ENCODE measurements at places on chromosomes 2 and 18.
A peak's percentile ranks its signal among the peaks of the same experiment; 100 is the strongest.

- DNase-seq = no peak
Measured at GRCh38 chr18:63316612-63317555, 2.7 kb downstream of the BCL2 start.

DNA sequence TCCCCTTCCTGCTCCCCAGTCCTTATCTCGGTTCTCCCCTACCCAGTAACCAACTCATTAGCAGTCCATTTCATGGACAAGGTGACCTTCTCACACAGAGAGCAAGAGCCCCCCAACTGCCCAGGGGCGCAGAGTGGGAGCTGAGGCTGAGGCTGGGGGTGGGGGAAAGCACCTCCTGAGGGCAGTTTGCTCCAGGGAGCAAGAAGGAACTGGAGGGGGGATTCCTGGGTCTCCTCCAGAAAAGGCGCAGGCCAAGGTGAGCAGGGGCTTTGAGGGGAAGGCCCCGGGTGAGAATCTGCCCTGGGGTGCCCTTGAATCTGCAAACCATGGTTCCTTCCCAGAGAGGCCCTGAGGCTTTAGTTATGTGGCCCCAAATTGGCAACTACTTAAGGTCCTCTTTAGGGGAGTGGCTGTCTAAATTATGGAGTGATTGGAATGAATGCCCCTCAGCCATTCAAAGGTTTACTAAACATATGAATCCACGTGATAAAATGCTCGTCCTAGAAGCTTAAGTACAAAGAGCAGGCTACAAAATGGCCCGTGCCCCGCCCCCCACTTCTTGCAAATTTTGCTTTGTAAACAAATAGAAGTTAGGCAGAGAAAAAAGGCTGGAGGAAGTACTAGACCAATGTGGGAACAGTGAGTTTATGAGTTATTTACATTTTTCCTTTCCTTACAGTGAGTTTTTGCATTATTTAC is 123.5 kb upstream of the HS6ST1 start:
- no peak for DNase-seq

DNA sequence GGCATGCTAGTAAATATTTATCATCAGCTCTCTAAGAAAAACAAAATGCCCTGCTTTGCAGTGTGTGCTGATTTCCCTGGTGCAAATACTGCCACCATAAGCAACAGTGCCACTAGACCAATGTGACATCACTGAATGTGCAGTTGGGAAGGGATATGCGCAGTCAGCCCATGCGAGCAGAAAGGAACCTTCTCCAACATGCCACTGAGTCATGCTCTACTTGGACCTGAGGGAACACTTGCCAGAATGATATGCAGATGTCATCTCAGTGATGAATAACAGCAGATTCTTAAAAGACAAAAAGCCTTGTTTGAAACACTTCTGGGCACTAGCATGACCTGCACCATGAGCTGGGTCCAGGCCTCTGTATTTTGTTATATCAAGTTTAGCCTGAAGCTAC is 55.3 kb upstream of the REL start:
- no peak for DNase-seq

DNA sequence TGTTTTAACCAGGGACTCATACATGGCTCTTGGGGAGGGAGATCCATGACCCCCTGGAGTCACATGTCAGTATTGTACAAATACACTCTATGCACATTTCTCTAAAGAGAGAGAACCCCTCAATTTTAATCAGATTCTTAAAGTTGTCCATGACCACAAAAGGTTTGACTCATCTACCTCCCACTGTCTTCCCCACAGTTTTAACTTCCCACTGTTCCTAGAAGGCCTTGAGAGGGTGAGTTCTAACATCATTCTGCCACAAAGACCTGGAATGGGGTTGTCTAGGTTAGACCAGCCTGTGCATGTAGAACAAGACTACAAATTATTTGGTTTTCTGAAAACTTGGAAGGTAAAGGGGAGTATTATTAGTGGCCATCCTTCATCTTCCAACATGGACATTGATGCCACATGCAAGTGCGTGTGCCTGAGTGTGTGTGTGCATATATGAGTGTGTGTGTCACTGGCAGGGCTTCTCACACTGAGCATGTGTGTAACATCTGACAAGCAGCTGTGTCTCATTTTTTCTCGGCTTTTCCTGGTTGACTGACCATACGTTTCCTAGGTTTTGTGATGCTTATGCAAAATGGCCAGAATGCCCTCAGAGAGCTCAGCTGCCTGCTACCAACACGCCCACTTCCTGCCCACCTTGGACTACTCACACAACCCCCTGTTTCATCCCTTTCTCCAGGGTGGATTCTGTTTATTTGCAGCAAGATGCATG is 94.6 kb upstream of the LGALSL start:
- no peak for DNase-seq

- no peak for DNase-seq
Measured at GRCh38 chr2:207869784-207870778, 100.4 kb upstream of the FZD5 start.

GRCh38 chr18:52175406-52175805 is 164.6 kb upstream of the DCC start:
- no peak for DNase-seq

- DNase-seq = no peak
Measured at GRCh38 chr2:102622646-102623045, 3.3 kb downstream of the SLC9A2 start.

GRCh38 chr2:60806988-60807681 is 51.1 kb downstream of the PAPOLG start:
- peak; percentile 7 for DNase-seq

DNA sequence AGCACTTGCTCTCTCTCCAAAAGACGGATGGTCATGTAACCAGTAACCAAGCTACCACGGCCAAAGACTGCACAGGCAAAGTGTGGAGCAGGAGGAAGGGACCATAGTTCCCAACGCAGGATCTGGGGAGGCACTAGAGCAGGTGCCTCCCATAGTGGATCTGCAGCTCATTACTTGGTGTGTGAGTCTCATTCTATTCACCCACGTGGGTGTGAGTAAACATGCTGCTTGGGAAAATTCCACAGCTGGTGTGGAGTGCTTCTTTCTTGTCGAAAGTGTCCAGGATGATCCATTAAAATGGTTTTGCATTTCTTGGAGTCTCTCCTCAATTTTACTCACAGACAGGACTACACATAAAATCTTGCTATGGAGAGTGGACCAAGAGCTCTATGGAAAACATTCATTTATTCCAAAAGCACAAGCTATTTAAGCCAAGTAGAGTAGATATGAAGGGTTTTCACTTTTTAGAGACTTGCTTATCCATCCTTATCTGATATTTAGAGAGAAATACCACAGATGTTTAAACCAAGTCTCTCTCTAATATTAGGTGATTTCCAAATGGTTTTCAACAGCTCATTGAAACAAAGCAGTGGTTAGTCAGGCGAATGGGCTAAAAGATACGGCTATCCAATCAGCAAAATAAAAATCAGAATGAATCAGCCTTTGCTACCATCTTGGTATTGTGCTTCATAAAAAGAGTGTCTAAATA is 104.3 kb upstream of the CCDC195 start:
- DNase-seq = no peak

DNA sequence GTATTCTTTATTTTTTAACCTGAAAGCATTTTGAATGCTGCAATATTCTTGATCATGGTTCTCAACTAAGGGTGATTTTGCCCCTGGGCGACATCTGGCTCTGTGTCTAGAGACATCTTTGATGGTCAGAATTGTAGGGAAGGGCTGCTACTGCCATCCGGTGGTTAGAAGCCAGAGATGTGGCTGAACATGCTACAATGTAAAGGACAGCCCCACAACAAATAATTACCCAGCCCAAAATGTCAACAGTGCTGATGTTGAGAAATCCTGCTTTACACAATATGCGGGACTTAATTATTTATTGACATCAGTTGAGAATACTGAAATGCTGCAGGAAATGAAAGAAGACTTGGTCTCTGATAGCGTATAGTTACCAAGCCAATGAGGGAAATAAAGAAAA is 37.5 kb upstream of the SERPINB2 start:
- no peak for DNase-seq

- DNase-seq = no peak
Measured at GRCh38 chr2:231210782-231211181, 12.4 kb downstream of the ARMC9 start.

DNA sequence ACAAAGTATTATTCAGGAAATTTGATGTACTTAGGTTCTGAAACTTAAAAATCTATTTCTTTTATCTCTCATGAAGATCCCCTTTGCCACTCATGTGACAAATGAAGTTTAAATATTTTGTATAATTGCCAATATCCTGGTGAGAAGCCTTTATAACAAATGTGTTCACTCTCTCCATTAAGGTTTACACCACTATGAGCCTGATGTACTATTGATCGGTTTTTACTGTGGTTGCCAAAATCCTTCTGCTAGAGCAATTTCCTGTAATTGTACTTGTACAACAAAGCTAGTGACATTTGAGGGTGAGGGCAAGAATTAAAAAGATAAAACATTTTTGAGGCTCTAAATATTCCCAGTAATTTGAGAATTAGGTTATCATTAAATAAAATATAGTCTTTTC is 222.3 kb upstream of the CDH19 start:
- no peak for DNase-seq

GRCh38 chr2:232292395-232293154 is 86.0 kb upstream of the ALPP start:
- no peak for DNase-seq

GRCh38 chr2:133486771-133487191 is 81.5 kb downstream of the NCKAP5 start:
- no peak for DNase-seq

DNA sequence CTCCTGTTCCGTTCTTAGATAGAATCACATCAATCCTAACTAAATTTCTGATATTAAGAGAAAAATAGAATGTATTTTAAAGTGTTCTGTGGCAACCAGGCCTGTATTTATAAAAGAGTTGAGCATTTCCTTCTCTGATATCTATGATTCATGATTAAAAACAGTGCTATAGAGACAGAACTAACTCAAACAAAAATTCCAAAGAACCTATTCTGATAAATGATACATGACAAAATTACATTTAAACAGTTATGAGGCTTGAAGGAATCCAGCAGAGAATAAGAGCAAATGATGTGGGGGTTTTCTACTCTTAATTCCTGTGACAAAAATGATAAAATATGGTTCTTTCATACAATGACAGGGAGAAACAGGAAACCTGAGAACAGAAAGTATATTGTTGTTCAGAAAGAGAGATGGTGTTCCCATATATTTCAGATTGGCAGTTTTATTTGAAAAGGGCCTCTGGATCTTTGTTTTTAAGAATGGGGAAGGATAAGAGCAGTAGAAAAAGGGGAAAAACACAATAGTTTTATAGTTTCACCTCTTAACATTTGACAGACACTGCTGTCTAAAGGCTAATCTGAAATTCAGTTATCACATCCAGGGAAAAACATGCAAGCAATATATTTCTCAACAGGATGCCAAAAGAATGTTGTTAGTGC is 944.3 kb downstream of the LRP1B start:
- no peak for DNase-seq

DNA sequence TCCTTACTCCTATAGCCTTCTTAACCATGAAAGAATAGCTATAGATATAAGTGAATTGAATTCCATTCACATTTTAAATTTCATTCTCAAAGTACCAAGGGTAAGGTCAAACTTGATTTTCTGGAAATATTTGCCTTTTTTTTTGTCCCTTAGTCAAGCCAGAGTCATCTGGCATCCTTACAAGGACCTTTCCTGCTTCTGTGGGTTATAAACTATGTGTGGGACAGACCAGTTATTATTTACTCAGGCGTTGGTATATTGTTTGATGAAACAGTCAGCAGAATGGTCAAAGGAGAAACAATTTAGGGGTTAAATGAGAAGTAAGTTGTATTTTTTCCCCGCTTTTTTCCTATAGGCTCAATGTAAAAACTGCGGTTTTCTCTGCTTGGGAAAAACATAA is 1103.2 kb upstream of the ZEB2 start:
- DNase-seq = no peak

GRCh38 chr2:146784602-146785001 is 1060.2 kb upstream of the ACVR2A start:
- no peak for DNase-seq

GRCh38 chr2:160022162-160022561 is 40.3 kb downstream of the PLA2R1 start:
- no peak for DNase-seq

- no peak for DNase-seq
Measured at GRCh38 chr2:208373460-208374089, 33.0 kb upstream of the PTH2R start.

- DNase-seq = no peak
Measured at GRCh38 chr2:176479961-176480360, 210.7 kb downstream of the MTX2 start.

GRCh38 chr2:72998724-72999123 is 72.8 kb downstream of the SFXN5 start:
- DNase-seq = no peak

- DNase-seq = no peak
Measured at GRCh38 chr2:141055531-141055930, 1075.3 kb downstream of the LRP1B start.

DNA sequence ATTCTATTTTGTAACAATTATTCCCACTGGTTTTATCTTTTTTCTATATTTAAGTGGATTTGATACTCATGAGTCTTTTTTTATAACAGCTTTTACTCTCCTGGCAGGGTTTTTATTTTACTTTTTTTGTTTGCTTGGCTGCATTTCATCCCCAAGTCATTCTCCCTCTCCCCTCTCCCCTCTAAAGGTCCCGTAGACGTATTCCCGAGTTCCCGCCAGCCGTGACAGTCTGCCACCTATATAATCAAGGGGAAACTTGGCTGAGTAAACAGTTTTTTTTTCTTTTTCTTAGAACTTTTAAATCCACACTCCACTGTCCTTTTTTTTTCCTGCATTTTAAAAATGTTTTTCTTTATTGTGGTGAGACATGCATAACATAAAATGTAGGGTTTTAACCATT is 433.1 kb upstream of the HS6ST1 start:
- DNase-seq = no peak

DNA sequence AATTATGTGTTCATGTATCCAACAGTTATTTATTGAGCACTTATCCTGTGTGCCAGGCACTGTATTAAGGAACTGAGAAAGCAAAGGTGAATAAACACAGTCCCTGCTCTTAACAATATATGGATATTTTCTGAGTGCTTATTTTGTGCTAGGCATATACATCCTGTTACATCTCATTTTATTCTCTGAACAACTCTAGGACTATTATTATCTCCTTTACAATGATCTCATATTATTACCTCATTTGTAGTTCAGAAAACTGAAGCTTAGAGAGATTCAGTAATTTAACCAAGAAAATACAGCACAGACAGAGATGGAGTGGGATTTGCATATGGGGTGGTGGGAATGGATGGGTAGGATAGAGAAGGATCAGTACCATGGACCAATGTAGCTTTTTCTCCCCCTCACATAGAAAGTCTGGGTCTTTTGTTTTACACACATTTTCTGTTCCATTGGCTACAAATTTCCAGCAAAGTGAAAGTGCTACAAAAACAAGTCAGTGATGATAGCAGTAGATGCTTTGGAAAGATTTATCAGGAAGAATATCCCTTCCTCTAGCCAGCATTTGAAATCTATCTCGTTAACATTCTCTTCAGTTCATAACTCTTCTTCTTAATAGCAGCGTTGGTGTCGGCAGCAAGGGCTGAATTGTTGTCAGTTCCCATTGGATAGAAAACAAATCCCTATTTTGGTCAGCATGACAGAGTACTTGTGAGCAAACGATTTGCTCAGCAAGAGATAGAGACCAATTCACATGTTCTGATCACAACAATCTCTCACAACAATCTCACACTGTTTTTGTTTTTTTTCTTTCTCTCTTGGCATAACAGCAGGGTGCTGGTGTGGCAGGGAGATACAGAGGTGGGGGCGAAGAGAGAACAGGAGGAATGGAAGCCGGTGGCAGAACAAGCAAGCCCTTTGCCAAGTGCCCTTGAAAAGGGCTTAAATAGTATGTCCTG is 102.2 kb upstream of the KCTD1 start:
- DNase-seq = no peak

GRCh38 chr18:72543357-72544055 is 636 bp downstream of the CBLN2 start:
- DNase-seq = no peak

Measured in activated T-helper 1 cell treated with Interleukin-2 at 50 U/mL for 16 hours (primary cell).